ENCODE measurements at places on chromosomes 6 and 20. TPM values are rescaled to one million over a fixed set of nuclear protein-coding genes. Genes with fewer than 3 reads are reported as not detected.

Gene MATN4
- total RNA-seq: not detected

Gene MRPL2
- 41.0 TPM for total RNA-seq

Gene MYH7B
- 24.4 TPM for total RNA-seq

Gene MUC21
- total RNA-seq: not detected

Gene XKR7
- not detected for total RNA-seq

Gene VIP
- total RNA-seq: not detected

Gene SIRPA
- 58.5 TPM for total RNA-seq

Gene OR2J3
- not detected for total RNA-seq

Gene AGER
- 0.94 TPM for total RNA-seq
